ENCODE measurements at places on chromosomes 3 and 15.

DNA sequence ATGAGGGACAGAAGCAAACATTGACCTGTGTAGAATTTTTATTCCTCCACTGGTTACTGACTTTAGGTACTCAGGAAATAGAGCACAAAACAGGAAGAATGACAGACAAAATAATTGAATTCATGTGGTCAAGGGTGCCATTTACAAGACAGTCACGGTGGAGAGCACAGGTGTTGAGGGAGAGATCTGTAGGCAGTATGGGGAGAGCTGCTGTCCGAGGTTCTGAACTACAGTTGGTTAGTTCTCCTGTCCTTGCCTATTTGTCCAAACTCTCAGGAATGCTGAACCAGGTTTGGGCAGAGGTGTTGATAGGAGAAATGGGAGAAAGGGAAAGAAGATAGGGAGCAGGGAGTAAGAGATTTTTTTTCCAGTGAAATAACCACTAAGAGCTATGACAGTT is 178.5 kb upstream of the ZBTB20 start:
- peak; percentile 5 for DNase-seq

DNA sequence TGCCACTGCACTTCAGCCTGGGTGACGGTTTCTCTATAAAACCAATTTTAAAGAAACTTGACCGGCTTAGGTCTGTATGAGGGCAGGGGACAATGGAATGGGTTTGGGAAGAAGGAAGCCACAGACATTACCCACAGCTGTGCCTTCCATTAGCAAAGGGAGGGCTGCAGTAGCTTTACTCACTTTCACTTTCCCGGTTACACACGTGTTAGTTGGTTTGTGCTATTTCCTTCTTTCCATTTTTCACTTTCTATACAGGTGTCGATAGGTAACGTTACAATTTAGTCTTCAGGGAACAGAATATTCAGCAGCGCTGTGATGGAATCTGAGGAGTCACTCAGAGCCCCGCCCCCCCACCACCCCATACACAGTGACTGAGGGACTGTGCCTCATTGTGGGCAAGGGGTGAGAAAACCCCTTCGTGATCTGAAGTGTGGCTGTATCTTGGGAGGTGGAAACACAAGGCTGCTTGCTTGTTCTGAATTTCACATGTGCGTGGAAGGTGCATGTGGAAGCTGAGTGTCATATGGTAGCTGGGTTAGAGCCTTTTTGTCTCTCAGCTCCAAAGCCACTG is 44.8 kb upstream of the RPL32 start:
- no peak for DNase-seq

GRCh38 chr3:175716446-175716845 is 857.3 kb downstream of the NAALADL2 start:
- no peak for DNase-seq

DNA sequence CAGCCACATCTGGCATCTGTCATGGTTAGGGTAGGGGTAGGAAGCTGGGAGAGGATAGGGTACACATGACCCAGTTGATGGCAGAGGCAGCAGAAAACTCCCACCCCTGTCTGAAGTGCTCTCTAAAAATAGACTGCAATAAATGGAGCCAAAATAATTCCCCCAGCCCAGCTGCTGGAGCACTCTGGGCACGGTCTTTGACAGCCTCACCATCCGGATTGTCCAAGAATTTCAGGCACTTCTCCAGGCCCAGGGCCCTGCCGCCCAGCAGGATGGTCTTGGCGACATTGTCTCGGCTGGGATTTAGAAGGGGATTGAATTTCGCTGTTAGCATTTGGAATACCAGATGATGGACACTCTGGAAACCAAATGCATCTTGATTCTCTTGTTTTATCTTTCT is 103.7 kb downstream of the IQSEC1 start:
- no peak for DNase-seq

GRCh38 chr3:61574854-61575253 is 13.5 kb downstream of the PTPRG start:
- DNase-seq: no peak

GRCh38 chr3:126932188-126932931 is 50.6 kb upstream of the PLXNA1 start:
- DNase-seq: no peak

DNA sequence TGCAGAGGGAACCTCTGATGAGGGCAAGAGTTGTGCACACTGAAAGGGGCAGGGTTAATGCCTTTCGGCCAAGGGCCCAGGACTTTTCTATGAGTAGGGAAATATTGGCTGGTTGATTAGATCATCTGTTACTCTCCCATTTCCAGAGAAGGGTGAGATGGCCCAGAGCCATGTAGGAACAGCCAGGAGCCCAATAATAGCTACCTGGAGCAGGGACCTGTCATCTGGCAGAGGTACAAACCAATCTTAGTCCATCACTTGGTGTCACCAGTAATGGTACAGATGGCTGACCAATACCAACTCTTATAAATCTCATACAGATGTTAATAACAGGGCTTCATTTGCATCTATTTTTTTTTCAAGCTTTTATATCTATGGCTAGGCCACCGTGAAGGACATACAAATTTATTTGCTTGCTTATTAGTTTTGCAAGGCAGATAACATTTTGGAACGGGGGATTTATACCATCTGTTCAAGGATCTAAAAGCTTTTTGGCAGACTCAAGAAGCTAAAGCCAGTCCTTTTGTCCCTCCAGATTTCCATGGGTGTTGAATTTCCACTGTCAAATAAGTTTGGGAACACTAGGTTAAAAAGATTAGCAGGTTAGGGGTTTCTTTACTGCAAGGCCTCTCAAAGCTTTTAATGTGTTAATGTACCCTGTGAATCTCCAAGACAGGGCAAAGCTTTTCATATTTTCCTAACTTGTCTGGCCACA is 79.3 kb downstream of the TNIK start:
- no peak for DNase-seq

- DNase-seq: no peak
These were observed 103.0 kb downstream of the P3H2 start for GRCh38 chr3:190017521-190018288.

GRCh38 chr3:184807549-184807948 is 4.4 kb upstream of the VPS8 start:
- DNase-seq: no peak

- no peak for DNase-seq
These were observed 28.9 kb upstream of the PTX3 start for GRCh38 chr3:157407769-157408168.

- DNase-seq: no peak
These were observed 41.8 kb upstream of the GOLM2 start for GRCh38 chr15:44246521-44247268.

- no peak for DNase-seq
These were observed 269.9 kb downstream of the TIGIT start for GRCh38 chr3:114563720-114564119.

DNA sequence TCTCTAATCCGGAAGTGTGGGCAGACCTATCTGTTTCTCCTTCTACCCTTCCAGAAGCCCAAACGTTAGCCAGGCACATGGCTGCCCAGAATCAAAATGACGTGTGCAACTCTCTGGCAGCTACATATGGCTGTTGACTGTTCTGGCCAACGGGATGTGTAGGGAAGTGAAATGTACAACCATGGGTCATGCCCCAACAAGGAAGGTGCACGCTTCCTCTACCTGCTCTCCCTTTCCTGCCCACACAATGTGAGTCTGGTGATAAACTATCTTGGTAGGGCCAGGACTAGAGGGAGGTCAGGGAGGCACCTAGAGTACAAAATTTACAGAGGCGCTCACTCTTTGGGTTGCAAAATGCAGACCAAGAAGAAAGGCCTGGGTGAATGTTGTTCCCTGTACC is 495.9 kb upstream of the PROK2 start:
- no peak for DNase-seq

- no peak for DNase-seq
These were observed 26.3 kb downstream of the FSTL1 start for GRCh38 chr3:120424506-120424905.

GRCh38 chr3:146087116-146087515 is 73.9 kb downstream of the PLOD2 start:
- DNase-seq: no peak

- DNase-seq: no peak
These were observed 3.5 kb downstream of the ZNF710 start for GRCh38 chr15:90004671-90005070.

DNA sequence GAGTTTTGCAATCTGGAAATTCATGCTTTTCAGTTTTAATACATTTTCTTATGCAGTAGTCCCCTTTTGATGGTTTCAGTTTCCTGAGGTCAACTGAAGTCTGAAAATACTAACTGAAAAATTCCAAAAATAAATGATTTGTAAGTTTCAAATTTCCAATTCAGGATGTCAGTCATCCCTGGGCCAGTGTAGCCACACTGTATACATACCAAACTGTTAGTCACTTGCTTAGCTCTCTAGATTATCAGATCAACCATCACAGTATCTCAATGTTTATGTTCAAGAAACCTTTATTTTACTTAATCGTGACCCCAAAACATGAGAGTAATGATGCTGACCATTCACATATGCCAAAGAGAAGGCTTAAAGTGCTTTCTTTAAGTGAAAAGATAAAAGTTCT is 715.5 kb downstream of the GBE1 start:
- no peak for DNase-seq

DNA sequence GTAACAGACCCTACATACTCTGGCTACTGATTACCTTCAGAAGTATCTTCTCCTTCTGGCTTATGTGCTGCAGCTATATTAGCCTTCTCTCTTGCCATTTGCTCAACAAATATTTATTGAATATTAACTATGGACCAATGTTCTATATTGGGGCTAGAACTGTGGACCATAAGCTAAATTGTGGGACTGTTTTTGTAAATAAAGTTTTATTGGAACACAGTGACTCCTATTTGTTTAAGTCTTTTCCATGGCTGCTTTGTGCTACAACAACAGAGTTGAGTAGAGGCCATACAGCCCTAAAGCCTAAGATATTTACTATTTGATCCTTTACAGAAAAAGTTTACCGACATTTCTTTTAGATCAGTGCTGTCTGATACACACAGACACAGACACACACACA is 20.3 kb upstream of the XIRP1 start:
- DNase-seq: no peak

GRCh38 chr15:98967096-98967495 is 40.5 kb downstream of the PGPEP1L start:
- DNase-seq: no peak

- peak; percentile 32 for DNase-seq
These were observed 9.8 kb downstream of the P2RY14 start for GRCh38 chr3:151268267-151269235.

GRCh38 chr15:65115086-65115485 is at the start of gene UBAP1L:
Gene UBAP1L (minus strand): TSS chr15:65115200. CDS start chr15:65106215, 8,985 bp downstream.
- no peak for DNase-seq

GRCh38 chr3:114405202-114405990 is 111.6 kb downstream of the TIGIT start:
- no peak for DNase-seq

- peak; percentile 24 for DNase-seq
These were observed 74.3 kb downstream of the LARS2 start for GRCh38 chr3:45462522-45463265.

GRCh38 chr3:187909866-187910265 is 164.6 kb upstream of the BCL6 start:
- no peak for DNase-seq

- DNase-seq: no peak
These were observed 59.7 kb downstream of the C3orf70 start for GRCh38 chr3:185093116-185093515.

DNA sequence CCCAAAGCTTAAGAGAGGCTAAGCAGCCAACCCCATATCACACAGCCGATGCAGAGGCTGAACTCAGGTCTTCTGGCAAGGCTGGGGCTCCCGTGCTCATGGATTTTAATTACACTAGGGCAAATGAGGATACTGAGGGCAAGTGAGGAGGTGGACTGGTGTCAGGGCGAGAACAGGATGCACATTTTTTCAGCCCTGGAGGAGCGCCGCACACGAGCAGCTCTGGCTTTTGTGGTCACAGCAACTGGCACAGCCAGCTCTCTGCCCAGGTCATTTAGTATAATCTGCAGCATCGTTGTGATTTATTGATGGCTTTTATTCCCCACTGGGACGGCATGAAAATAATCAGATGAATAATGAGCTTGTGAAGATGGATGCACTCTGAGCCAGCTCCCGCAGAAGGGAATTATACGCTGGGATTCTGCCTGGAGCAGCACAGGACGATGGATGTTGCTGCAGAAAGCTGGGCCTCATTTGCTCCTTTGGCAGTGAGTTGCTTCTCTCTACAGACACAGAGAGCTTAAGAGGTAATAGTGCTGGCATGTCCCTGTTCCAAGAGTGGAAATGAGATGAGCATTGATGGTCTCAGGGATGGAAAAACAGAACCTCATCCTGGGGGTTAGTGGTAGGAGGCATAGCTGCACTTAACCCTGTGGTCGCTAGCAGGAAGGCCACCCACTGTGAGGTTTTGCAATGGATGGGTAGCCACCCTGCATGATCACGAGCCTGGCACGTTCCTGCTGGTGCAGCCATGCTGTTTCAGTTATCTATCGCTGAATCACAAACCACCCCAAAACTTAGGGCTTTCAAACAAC is 135.4 kb downstream of the UACA start:
- no peak for DNase-seq

- DNase-seq: no peak
These were observed 187.9 kb downstream of the GHSR start for GRCh38 chr3:172260381-172260780.

DNA sequence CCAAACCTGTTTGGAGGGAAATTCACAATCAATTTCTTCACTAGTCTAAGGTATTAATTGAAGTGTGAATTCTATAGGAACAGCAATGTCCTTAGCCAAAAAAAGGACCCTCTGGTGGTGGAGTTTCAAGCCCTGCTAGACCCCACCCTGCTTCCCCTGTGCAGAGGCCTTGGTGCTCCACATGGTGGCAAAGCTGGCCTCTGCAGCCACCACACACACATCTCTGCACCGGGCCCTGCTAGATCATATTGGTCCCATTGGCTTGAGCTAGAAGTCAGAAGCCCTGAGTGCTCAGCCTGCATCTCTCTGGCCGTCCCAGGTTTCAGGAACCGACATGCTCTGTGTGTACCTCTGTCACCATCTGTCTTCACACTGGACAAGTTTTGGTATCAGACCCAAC is 220.9 kb upstream of the TRIM42 start:
- DNase-seq: no peak

DNA sequence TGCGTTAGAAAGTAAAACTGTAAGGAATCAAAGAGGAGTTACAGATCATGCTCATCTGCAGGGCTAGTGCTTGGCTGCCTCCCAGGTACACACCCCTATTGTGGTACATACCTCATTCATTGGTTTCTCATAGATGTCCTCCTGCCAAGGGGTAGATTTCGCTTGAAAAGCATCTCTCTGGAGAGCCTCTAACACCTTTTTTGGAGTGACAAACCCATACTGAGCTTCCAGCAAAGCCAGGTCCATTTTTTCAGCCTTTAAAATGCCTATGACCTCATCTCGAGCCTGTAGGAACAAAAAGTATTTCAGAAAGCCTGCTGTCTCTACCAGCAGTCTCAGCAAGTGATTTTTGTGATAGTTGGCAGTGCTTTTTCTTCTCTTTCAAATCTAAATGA is 112.1 kb downstream of the CMSS1 start:
- DNase-seq: no peak
